Stimulated activated naive CD8-positive, alpha-beta T cell treated with anti-CD3 and anti-CD28 coated beads, Interleukin-15, amount 100 ng/mL, for 72 hours (primary cell): ENCODE measurements at places on chromosomes 11 and 22.

DNA sequence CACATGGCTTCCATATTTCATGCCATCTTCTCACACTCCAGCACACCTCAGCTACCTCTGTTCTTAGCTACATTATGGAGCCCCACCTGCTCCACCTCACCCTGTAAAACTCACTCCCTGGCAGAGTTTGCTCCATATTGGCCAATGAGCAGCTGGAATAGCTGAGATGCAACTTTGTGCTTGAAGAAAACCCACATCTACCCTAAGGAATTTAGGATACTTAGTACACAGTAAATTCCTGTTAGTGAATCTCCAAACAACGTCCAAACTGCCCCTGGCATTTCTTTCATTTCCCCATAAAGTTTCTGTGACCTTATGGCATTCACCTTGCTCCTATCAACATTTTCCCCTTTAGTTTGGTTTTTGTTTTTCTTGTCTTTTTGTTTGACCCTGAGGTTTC, 2.2 kb upstream of the VWCE start:
- no peak for DNase-seq

- DNase-seq = no peak
Observed at GRCh38 chr22:26464312-26464711, 19.3 kb downstream of the HPS4 start.

DNA sequence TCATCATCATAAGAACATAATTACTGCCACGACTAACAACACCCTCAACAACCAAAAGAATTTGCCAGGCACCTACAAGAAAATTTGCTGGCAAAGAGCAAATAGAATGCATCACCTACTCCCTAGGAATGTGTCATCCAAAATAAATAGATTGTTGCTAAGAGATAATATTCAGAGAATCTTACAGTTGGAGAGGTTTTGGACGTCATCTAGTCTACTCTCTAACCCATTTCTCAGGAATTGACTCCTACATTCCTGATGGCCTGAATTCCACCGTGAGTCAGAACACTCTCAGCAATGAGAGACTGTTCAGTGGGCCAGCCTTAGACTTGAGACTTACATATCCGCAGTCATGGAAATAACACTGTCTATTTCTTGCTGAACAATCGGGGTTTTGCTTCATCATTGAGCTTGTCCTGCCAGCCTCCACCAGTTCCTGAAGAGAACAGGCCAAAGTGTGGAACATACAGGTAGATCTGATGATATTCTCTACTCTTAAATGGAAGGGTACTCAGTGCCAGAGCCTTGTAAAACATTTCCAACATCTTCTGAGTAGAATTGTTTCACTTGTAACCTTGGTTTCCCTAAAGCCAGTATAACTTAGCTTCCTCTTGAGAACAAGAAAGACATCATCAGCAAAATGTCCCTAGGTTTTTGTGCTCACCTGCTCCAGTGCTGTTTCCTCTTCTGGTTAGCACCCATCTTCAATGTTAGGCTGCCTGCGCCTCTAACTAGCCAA, 8.3 kb downstream of the KIRREL3 start:
- no peak for DNase-seq

DNA sequence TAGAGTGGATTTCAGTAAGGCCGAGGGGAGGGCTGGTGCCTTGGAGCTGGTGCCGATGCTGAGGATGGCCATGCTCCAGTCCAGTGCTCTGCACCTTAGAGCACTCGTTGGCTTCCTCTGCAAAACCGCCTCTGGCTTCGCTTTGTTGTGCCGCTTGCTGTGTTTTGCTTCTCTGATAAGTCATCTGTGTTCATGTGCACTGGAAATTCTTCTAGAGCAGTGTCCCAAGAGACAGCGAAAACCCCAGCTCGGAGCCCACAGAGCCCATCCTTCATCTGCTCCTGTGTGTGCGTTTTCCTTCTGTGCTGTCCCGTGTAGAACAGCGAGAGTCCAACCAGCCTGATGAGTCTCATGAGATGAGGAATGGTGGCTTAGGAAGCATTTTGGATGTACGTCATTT, 12.1 kb downstream of the FAM118A start:
- no peak for DNase-seq

DNA sequence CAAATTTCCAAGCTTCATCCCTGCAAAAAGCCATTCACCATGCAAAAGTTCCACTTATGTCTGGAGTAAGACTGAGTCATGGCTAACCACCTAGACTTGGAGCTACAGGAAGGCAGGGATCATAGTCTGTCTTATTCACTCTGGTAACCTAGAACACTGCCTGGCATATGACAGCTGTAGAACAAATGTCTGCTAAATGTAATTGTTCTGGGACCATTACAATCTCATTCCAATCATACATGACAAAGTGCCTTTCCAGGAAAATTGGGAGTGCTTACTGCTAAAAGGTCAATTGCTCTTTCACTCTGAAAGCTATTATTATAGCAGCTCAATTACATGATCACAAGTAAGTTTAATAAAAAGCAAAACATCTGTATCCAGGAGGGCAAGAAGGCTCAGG, 99.1 kb upstream of the CHRM4 start:
- DNase-seq = no peak

DNA sequence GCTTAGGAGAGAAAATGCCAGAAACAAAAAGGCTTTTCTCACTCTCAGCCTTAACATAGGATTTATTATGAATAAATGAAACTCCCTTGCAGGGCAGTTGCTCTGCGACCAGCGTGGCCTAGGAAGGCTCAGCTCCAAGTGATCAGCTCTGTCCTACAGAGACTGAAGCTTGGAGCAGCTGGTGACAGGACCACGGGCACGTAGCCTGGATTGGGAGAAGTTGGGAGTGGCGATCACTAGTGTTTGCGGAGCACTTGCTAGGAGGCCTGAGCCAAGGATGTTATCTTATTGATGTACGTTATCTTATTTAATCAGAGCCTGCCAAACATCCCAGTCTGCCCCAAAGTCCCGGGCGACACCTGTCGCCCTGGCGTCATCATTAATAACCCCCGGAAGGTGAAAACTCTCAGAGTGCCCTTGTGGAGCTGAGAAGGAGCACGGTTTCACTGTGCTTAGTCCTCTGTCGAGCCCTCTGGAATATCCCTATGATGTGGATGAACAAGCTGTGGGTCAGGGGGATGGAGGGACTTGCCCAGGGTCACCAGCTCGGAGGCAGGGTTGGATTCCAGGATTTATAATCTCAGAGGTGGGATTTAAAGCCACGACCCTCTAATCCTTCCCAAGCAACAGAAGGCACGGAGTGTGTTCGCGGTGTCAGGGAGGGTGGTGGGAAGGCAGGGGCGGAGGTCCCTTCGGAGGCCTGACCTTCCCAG, 40.8 kb upstream of the SMIM38 start:
- no peak for DNase-seq

GRCh38 chr11:68312117-68312779, at the start of gene LRP5:
TSS of gene LRP5 (plus strand) at chr11:68312591. CDS start at chr11:68312715, 124 bp downstream.
- DNase-seq = no peak

DNA sequence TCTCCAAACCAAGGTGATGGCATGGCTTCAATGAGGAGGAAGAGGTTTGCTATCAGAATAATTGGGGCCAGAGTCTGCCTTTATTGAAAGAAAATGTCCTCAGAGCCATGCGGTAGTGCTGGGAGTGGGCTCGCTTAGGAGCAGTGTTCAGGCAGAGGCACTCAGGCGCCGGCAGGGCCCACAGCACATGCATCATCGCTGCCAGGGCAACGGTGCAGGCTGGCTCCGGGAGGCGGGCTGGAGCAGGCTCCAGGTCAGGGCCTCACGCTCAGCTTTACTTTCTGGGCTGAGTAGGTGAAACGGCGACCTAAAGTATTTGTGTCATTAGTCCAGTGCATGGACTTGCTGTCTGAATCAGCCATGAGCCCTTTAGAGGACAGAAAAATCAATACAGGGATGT, 169.9 kb upstream of the CCDC90B start:
- no peak for DNase-seq
